ENCODE measurements at places on chromosomes 4 and X. TPM values are rescaled to one million over a fixed set of nuclear protein-coding genes. Genes with fewer than 3 reads are reported as not detected.

IL13RA1 gene
- polyA plus RNA-seq = 34.3 TPM

F8 gene
- polyA plus RNA-seq = 4.8 TPM

FRMPD4 gene
- not detected for polyA plus RNA-seq

TACC3 gene
- 41.4 TPM for polyA plus RNA-seq

MPC1L gene
- not detected for polyA plus RNA-seq

DNA sequence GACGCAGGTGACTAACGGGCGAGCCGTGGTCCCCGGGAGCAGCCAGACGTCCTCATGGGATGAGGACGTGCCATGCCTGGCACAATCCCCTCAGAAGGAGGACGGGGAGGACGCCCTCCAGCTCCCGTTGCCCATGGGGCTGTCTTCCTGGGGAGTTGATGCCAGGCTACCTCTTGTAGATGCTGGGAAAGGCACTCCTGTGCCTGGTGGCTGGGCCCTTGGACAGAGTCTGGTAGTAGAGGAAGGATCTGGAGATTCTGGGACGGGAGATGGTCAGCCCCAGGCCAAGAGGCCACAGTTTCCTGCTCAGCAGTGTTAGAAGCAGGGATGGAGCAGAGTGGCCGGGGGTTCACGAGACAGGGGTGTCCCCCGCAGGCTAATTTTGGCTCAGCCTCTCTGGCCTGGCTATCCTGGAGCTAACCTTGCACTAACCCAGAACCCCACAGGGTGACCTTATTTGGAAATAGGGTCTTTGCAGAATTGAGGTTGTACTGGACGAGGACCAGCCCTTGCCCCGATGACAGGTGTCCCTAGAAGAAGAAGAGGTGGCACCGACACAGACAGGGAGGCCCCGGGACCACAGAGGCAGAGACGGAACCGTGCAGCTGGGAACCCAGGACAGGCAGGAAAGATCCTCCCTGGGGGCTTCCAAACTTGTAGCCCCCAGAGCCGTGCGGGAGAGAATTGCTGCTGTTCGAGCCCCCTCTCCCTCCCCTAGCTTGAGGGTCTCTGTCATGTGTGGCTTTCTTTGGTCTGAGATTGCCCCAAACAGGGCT lies 50.1 kb upstream of the ADRA2C start:
- DNase-seq = no peak
- H3K36me3 ChIP-seq = no peaks in the 10 kb centered on the region
- H3K27me3 ChIP-seq = no peaks in the 10 kb centered on the region
- no peaks in the 10 kb centered on the region for H3K4me1 ChIP-seq

GRCh38 chr4:58188316-58188715 lies 1078.1 kb upstream of the IGFBP7 start:
- no peaks in the 10 kb centered on the region for H3K27me3 ChIP-seq
- H3K4me1 ChIP-seq = no peaks in the 10 kb centered on the region
- no peak for DNase-seq
- H3K36me3 ChIP-seq = no peaks in the 10 kb centered on the region
- H3K27ac ChIP-seq = no peak overlapping the region
- H3K4me3 ChIP-seq = no peak overlapping the region
